ENCODE measurements at places on chromosomes 6 and 20.

DNA sequence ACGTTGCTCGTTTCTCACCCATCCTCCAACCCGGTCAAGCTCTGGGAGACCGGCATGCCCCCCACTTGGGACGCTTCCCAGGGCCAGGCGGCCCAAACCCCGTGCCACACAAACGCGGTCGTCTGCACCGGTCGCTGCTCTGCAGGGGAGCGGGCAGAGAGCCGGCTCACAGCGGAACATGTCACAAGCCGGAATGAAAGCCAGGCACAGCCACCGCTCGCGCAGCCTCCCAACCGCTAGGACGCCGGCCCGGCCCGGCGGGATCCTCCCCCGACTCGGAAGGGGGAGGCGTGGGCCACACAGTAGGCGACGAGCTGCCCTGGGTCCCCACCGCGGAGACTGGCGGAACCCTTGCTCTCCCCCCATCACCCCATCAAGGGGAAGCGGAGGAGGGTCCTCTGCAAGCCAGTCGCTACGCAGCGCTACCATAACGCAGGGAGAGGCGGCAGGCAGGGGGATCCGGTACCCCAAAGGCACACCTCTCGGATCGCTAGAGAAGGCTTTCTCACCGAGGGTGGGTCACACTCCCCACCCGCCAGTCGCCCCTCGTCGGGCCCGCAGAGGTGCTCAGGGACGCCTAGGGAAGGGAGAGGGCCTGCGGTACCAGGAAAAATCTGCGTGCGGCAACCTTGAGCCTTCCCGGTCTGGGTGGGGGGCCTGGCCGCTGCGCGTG, 768.4 kb upstream of the DEFB115 start:
- no peak for DNase-seq

DNA sequence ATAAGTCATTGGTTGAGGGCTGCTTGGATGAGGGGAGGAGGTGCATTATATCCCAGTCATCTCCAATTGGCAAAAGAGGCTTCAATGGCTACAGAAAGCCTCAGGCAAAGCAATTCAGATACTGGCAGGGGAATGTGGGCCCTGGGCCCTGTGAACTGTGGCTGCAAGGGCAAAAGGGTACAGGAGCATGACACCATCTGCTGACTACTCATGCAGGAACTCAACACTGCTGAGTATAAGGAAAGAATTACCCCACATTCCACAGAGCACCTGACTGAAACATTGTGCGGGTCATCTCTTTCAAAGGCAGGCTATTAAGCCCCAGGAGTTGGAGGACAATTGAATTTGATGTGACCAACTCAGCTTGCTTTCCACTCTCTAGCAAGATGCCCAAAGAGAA, 92.1 kb upstream of the SPTLC3 start:
- DNase-seq: no peak

- DNase-seq: no peak
These were observed 664 bp upstream of the TPBG start for GRCh38 chr6:82362878-82363427.

DNA sequence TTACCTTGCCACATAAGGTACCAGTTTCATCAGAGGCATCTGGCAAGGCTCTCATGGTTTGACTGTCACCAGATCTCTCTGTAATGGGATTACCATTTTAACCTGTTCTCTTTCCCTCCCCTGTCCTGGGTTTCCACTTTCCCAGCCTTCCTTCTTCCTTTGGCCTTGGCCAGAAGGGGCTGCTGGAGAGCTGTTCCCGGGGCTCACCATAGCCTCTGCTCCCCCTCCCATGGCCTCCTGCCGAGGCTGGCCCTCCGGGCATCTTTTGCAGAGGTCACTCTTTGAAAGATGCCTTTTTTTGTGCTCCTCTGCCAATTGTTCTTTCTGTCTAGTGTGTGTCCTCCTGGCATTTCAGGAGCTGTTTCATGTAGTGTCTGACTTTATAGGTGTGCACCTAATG, 100.7 kb upstream of the SCP2D1 start:
- DNase-seq: no peak

- no peak for DNase-seq
These were observed 15.9 kb upstream of the WFDC11 start for GRCh38 chr20:45685896-45686295.
